ENCODE measurements at places on chromosomes 6 and 20.

DNA sequence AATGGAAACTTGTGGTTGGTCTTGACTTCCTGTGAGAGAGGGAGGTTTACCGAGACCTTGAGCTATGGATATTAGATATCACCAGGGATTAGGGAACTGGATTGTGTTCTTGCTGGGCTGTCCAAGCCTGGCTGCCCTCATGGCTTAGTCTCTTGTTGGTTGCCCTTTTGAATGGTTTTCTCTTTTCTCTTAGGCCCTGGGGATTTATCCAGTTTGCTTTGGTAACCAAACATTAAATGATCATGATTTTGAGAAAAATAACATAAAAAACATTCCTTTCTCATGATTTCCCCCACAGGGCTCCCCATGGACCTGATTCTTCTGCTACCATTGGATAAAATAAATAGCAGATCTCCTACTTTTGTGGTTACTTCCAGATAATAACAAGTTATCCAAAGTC is 306.4 kb upstream of the RNF217 start:
- no peak for DNase-seq

- DNase-seq = peak; percentile 73
These were observed 343.8 kb upstream of the MMS22L start for GRCh38 chr6:97626671-97627441.

GRCh38 chr6:35922139-35922554 is 1.2 kb upstream of the SRPK1 start:
- no peak for DNase-seq

GRCh38 chr6:12577124-12577850 is 139.3 kb upstream of the PHACTR1 start:
- DNase-seq = no peak

GRCh38 chr20:32344835-32345506 is 13.2 kb upstream of the ASXL1 start:
- no peak for DNase-seq
